AG09319 (cell line): ENCODE measurements at places on chromosomes 2 and 18.

- DNase-seq: no peak
These were observed 260.6 kb downstream of the PAX3 start for GRCh38 chr2:222038067-222038802.

DNA sequence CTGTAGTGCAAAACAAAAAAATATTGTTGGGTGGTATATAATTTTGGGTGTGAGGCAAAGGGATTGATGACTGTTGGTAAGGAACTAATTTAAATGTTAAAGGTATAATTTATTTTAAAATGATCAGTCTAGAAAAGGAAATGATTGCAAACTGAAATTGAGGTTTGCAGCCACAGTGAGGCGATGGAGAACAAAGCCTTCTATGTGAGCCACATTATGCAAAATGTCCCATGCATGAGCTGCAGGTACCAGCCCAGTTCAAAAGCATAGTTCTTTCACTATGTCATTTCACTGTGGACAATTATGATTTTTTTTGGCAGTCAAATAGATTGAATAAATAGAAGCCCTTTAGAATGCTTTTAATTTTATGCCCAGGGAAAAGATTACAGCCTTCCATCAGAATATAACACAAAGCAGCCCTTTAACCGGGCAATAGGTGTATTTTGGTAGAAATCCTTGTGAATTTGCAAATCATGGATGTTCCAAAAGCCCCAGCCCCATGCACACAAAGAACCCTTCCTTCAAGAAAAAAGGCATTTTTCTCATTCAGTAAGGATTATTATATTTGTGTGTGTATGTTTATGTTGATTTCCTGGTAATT lies 1.7 kb downstream of the MAP2 start:
- no peak for DNase-seq

DNA sequence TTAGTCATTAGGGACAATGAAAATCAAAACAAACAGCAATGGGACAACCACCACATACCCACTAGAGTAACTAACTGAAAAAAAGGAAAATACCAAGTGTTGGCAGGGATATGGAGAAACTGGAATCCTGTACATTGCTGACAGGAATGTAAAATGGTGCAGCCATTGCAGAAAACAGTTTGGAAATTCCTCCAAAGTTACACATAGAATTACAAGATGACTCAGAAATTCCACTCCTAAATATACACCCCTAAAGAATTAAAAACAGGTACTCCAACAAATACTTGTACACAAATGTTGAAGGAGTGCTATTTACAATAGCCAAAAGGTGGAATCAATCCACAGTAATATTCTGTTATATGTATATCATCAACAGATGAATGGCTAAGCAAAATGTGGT lies 110.9 kb downstream of the ROCK1 start:
- no peak for DNase-seq

DNA sequence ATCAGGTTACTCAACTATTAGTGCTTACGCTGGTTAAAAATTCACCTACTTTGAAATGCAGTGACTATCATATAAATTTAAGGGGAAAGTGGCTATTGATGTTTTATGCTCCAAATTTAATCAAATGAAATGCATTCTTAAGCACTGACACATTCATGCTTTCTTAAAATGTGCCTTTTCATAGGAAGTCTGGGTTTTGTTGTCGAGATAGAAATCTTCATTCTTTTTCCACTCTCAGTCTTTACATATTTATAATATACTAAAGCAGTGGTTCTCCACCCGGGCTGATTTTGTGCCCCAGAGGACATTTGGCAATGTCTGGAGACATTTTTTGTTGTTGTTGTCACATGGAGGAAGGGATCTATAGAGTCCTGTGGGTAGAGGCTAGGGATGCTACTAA lies 167.9 kb downstream of the PAX3 start:
- DNase-seq: no peak

- DNase-seq: no peak
These were observed 133.2 kb downstream of the ACKR3 start for GRCh38 chr2:236702657-236703372.

- DNase-seq: no peak
These were observed 233.4 kb downstream of the MTX2 start for GRCh38 chr2:176502619-176503018.

- DNase-seq: no peak
These were observed 214.7 kb downstream of the KLHL29 start for GRCh38 chr2:23599667-23600066.

GRCh38 chr2:57776916-57777315 lies 269.7 kb upstream of the VRK2 start:
- DNase-seq: no peak

DNA sequence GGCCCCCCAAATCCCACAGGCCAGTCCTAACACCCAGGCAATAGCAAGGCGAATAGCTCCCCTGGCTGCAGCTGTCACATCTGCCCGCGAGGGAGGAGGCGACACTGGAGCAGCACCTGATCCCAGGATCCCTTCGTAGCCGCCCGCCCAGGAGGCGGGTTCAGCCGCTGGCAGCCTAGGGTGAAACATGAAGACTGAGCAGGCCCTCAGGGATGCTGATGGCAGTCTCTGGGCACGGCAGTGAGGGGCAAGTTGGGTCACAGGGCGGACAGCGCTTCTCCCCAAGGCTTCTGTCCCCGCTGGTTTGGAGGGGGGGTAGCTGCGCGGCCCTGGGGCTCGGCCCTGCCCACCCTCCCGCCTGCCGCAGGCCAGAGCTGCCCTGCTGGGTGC lies 1.9 kb downstream of the DNMT3A start:
- no peak for DNase-seq

DNA sequence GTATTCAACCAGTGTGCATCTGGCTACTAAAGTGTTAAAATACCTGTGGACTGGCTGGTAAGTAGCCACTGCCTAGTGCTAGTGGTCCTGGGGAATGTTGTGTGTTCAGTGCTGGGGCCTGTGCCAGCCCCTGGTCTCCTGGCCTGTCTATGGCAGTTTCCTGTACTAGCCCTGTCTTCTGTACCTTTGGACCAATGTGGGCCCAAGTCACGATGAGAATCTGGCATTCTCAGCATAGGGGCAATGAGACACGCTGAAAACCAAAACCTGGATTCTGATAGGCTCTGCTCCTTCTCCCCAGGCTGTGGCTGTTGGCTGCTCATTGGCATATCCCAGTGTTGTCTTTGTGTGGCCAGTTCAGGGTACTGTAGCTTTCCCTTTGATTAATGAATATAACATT lies 170.4 kb downstream of the PTPRM start:
- no peak for DNase-seq

- no peak for DNase-seq
These were observed 132.1 kb upstream of the SERPINE2 start for GRCh38 chr2:224171226-224171625.

- DNase-seq: no peak
These were observed 47.6 kb downstream of the TEX44 start for GRCh38 chr2:231640241-231640640.

DNA sequence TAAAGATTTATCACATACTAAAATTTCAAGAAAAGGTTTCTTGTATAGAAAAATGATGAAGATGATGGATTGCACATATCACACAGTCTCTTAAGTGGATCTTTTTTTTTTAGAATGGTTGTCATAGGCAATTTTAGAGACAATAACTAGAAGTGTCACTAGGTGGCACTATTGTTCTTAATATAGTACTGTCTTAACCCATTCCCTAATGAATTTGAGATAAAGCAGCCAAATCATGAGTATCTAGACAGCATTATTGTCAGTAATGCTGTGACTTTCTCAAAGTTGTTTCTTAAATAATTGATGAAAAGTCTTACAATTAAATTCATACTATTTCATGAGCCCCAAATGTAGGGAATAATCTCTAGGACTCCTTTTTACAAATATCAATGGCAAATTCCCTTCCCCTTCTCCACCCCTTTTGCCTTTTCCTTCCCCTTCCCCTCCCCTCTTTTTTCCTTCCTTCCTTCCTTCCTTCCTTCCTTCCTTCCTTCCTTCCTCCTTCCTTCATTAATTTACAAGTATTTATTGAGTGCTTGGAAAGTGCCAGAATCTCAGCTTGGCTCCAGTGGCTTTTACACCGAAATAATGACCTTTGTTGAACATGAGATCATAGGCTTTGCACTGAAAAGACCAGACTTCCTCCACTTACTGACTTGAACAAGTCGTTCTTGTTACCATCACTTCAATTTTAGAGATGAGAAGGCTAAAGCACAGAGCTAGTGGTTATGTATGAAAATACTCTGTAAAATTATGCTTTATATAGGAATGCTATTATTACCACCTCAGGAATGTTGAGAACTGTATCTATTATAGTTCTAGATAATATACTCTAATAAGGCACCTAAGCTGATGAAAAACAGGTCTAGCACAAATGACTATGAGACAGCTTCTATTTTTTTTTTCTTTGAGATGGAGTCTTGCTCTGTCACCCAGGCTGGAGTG lies 19.8 kb downstream of the MYL12B start:
- DNase-seq: peak; percentile 49

DNA sequence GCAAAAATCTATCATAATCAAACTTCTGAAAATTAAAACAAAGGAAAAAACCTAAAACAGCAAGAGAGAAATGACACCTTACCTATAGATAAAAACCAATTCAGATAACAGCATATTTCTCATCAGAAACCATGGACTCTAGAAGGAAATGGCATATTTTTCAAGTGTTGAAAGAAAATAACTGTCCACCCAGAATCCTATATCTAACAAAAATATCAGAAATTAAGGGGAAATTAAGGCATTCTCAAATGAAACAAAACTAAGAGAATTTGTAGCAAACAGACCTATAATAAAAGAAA lies 257.2 kb downstream of the ANAPC1 start:
- DNase-seq: no peak

GRCh38 chr2:150572194-150572766 lies 84.8 kb upstream of the RND3 start:
- no peak for DNase-seq

DNA sequence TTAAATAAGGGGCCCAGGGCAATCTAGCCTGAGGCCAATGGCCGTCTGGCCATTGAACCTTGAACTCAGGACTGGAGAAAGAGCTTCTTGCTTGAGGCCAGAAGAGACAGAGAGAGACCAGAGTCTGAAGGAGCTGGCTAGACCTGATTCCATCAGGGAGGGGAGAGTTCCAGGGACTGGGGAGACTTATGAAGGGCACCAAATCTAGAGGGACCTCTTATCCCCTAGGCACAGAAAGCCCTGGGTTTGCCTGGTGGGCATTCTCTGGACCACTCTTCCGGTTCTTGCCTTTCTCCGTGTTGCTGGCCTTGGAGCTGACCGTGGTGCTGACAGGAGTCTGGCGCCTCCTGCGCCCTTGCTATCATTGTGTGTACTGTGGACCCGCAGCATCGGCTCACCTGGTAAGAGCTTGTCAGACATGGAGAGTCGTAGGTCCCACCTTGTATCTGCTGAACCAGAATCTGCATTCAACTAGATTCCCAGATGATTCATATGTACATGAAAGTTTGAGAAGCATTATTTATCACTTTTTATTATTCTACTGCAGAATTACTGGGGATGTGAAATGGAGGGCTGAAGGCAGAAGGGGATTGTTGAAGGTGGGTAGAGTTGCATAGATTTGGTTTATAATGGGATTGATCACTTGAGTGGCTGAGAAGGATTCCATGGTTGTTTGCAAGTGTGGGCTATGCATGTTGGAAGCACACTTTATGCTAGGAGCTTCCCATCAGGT lies 4.3 kb upstream of the TRPM8 start:
- no peak for DNase-seq

DNA sequence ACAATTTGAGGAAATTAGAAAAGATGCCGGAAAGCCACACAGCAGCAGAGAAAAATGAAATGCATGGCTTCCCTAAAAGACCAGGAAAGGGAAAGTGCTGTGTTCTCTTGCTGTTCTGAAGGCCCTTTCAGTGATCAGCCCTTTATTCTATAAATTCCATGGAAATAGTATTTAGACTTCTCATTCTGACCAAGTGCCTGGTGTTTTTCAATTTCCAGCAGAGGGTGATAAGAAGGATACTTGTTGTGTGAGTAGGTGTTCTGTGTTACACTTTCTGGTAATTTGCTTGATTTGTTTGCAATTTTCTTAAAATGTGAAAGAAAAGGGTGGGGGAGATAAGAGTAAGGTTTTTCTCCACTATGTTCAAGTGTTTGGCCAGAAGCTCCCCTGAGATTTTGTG lies 504.5 kb downstream of the IRS1 start:
- no peak for DNase-seq

GRCh38 chr2:134988994-134989605 lies 58.1 kb downstream of the MAP3K19 start:
- peak; percentile 5 for DNase-seq

DNA sequence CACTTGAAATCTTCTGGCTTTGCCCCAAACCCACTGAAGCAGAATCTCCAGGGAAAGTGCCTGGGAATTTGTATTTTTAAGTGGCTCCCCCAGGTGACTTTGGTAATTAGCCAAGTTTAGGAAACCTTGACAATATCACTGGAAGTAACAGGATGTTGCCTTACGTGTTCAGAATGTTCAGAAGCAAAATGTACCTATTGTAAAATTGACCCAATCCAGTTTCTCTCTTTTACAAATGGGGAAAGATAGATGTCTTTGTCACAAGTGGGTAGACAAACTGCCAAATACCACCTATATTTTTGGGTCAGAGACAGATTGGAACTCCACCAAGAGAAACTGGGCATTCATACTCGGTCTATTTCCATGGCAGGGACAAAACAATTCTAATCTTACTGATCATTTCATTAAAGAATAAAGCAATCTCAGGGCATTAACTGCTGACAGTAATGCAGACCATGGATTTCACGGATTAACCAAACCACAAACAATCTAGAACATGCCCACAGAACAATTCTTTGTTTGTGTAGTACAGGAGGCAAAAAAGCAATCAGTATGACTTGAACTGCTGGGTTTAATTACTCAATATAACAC lies 255.8 kb downstream of the ERBB4 start:
- DNase-seq: no peak

DNA sequence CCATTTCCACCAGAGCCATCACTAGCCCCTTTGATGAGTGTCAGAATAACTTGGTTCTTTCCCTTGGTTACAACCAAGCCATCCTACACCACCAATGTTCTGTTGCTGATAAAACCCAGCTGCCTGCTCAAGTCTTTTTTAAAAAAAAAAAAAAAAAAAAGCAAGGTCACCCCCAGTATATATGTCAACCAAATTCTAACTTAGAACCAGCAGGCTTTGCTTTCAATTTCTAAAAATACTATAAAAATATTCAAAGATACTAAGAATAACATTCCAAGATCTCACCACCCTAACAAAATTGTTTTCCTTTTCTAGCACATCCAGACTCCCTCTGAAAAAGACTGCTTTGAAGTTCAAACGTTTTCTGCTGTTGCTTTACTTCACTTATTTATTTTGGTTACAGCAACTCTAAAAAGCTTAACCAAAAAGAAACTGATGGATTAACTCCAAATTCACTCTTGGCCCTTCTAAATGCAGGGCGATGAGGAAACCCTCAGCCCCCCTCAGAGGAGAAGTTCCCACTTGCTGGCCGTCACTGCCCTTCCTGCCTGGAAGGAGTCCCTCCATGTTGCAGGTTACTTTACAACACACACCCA lies 10.9 kb downstream of the UXS1 start:
- no peak for DNase-seq

- DNase-seq: no peak
These were observed 18.6 kb downstream of the MBOAT2 start for GRCh38 chr2:8984855-8985254.
